ENCODE measurements at places on chromosomes 4 and X. TPM values are rescaled to one million over a fixed set of nuclear protein-coding genes. Genes with fewer than 3 reads are reported as not detected.
A peak's percentile ranks its signal among the peaks of the same experiment; 100 is the strongest.

GRCh38 chr4:167890226-167890625, 202.1 kb upstream of the ANXA10 start:
- DNase-seq = no peak
- no peak overlapping the region for H3K27ac ChIP-seq
- no peaks in the 10 kb centered on the region for H3K4me1 ChIP-seq
- no peaks in the 10 kb centered on the region for H3K36me3 ChIP-seq

DNA sequence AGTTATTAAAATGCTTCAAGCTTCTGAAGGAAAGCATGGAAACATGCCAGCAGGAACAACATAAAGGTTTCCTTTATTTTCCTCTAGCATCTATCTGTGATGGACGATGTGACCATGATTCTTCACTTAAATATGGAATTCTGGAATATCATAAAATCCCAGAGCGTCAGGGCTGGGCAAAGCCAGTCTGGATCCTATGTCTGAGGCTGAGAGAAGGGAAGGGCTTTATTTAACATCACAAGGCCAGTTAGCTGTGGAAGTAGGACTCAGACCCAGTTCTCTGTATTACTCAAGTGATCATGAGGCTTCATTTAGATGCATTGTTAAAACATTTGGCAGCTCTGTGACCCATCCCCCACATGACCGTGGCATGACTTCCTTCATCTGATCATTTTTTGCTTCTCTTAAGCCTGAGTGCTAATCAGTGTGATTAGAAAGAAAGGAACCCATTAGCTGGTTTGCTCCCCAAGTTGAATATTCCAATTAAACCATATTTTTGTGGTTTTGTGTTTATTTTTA, 40.9 kb upstream of the EOLA2 start:
- no peaks in the 10 kb centered on the region for H3K27me3 ChIP-seq
- no peaks in the 10 kb centered on the region for H3K4me1 ChIP-seq
- no peak overlapping the region for H3K4me3 ChIP-seq
- H3K27ac ChIP-seq = no peak overlapping the region
- no peaks in the 10 kb centered on the region for H3K36me3 ChIP-seq

The SHROOM4 gene
- 0.92 TPM for total RNA-seq

GRCh38 chr4:13007802-13008470, 476.2 kb downstream of the RAB28 start:
- no peaks in the 10 kb centered on the region for H3K4me1 ChIP-seq
- no peaks in the 10 kb centered on the region for H3K27me3 ChIP-seq
- H3K4me3 ChIP-seq = no peak overlapping the region
- no peaks in the 10 kb centered on the region for H3K36me3 ChIP-seq
- H3K27ac ChIP-seq = no peak overlapping the region

DNA sequence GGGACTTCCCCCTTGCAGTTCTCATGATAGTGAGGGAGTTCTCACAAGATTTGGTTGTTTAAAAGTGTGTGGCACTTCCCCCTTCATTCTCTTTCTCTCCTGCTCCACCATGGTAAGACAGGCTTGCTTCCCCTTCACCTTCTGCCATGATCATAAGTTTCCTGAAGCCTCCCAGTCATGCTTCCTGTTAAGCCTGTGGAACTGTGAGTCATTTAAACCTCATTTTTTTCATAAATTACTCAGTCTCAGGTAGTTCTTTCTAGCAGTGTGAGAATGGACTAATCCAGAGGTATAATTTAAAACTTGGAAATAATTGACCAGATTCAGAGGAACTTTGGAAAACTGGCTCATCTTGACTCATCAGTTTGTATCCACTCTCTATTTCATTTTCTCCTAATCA, 129.0 kb downstream of the TMEM47 start:
- no peak overlapping the region for H3K27ac ChIP-seq
- H3K4me1 ChIP-seq = no peaks in the 10 kb centered on the region
- H3K27me3 ChIP-seq = no peaks in the 10 kb centered on the region
- no peak overlapping the region for H3K4me3 ChIP-seq

DNA sequence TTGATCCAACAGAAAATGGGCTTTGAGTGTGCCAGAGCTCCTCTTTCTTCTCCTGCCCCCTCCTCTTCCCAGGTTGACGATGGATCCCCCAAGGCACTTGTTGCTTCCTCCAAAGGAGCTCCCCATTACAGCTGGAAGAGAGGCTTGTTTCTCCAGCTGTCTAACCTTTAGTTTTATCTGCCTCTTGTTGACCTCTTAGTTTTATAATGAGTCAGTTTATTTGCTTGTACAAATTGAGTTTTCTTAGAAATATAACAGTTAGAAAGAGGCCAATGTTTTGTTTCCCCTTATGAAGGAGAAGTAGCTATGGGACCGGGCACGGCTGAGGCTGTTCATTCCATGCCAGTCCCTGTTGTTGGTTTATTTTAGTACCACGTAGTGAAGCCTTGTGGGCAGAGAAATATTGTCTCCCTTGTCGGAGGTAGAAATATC, 158.2 kb downstream of the SPRY1 start:
- peak overlapping the region; percentile 94 for H3K27ac ChIP-seq
- DNase-seq = no peak
- peaks cover 26% of the 10 kb centered on the region for H3K4me1 ChIP-seq
- H3K36me3 ChIP-seq = no peaks in the 10 kb centered on the region

DNA sequence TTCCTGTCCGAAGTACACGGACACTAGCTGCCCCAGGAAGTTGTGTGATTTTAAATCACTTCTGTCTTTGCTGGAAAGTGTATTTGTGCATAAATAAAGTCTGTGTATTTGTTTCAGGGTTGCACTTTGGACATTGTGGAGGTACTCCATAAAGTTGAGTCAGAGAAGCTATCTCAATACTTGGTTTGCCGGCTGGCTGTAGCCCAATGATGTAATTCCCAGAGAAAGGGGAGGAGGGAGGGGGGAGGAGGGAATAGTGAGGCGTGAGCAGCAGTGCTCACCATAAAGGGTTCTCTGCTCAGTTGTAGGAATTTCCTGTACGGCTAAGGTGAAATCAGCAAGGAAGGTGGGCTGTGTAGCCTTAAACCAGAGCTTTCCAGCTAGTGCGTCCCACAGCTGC, 7.5 kb downstream of the APEX2 start:
- H3K4me1 ChIP-seq = no peaks in the 10 kb centered on the region
- no peaks in the 10 kb centered on the region for H3K36me3 ChIP-seq
- no peak overlapping the region for H3K4me3 ChIP-seq
- DNase-seq = no peak
- H3K27me3 ChIP-seq = no peaks in the 10 kb centered on the region

The ACOX3 gene
- total RNA-seq = 16.1 TPM

- no peaks in the 10 kb centered on the region for H3K36me3 ChIP-seq
- no peaks in the 10 kb centered on the region for H3K27me3 ChIP-seq
- H3K27ac ChIP-seq = no peak overlapping the region
- no peak overlapping the region for H3K4me3 ChIP-seq
- DNase-seq = no peak
- H3K4me1 ChIP-seq = peaks cover 4% of the 10 kb centered on the region
Observed at GRCh38 chr4:144565527-144566195, 80.3 kb upstream of the HHIP start.

The ARMCX5 gene
- total RNA-seq = 6.1 TPM

DNA sequence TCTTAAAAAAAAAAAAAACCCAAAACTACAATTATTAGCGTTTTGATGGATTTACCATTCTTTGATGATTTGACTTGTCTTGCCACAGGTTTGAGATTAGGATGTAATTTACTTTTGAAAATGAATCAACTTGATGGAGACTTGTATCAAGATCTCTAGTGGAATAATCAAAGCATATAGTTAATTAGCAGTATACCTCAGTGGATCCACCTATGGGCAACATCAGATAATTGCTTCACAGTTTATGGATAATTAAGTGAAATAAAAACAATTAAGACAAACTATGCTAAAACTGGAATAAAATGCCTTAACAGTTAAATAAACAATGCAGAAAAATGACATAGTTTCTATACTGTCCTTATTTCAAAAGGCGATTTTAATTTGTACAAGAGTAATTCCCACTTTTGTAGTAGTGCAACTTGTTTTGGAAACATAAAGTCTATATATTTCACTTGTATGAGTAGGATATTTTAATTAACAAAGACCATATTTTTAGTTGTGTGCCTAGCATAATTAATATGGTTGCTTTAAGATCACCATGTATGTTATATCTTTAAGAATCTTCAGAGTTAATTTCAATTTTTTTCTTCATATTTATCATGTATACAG, 4.2 kb downstream of the CPEB2 start:
- H3K27me3 ChIP-seq = no peaks in the 10 kb centered on the region
- peak overlapping the region; percentile 77 for H3K4me3 ChIP-seq
- H3K27ac ChIP-seq = no peak overlapping the region
- H3K4me1 ChIP-seq = peaks cover 9% of the 10 kb centered on the region
- DNase-seq = no peak

DNA sequence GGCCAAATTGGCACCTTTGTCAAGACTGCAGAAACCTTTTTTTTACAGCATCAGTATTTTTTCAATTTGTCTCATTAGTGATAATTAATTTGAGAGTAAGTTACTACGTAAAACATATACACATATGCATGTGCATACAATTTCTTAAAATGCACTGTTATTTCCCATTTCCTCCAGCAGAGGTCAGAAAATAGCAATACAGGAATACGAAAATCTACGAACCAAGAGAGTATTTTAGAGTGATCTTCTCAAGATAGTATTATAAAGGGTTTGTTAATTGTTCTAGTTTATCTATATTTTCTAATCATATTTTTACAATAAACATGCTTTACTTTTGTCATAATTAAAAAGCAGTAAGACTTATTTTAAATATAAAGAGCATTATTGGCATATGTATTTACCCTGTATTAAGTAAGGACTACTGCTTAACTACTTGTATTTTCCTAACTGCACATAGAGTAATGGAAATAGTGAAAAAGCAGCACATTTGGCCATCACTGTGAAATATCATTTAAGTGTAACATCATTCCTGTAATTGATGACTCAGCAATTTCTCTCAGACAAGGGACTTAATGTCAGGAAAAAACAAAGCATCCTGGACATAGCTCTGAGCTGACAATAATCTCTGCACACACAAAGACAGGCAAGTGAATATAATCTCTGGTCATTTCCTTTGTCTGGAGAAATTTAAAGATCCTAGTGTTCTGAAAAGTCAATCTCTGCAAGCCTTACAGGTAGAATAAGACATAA, 45.6 kb downstream of the MAOB start:
- no peaks in the 10 kb centered on the region for H3K4me1 ChIP-seq
- H3K27me3 ChIP-seq = peaks cover 4% of the 10 kb centered on the region
- no peak overlapping the region for H3K27ac ChIP-seq
- H3K4me3 ChIP-seq = no peak overlapping the region
- no peaks in the 10 kb centered on the region for H3K36me3 ChIP-seq

The TEC gene
- 1.2 TPM for total RNA-seq

The MBNL3 gene
- total RNA-seq = 15.7 TPM

The PF4V1 gene
- not detected for total RNA-seq

The SLC10A4 gene
- not detected for total RNA-seq

DNA sequence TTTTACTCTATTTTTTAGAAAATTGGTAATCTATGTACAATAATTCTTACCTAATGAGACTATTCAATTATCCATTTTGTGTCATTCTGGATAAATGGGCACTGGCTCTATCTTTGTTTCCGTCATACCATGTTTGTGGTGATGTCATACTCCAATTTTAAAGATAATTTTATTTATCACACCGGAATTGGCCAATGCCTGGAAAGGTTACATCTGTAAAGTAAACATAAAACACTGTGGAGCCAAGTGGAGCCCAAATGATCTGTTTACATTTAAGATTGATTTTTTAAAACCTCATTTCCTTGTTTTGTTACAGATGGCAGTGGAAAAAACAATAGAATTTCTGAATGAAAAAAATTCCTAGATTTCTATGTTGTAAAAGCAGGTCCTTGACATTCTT, 120.2 kb upstream of the GPRIN3 start:
- H3K27ac ChIP-seq = no peak overlapping the region
- H3K27me3 ChIP-seq = no peaks in the 10 kb centered on the region
- H3K4me1 ChIP-seq = peaks cover 5% of the 10 kb centered on the region
- peak; percentile 25 for DNase-seq
- H3K36me3 ChIP-seq = no peaks in the 10 kb centered on the region

GRCh38 chrX:47644557-47645091, 5.7 kb downstream of the ELK1 start:
- H3K4me3 ChIP-seq = no peak overlapping the region
- no peaks in the 10 kb centered on the region for H3K4me1 ChIP-seq
- no peak overlapping the region for H3K27ac ChIP-seq
- H3K36me3 ChIP-seq = no peaks in the 10 kb centered on the region
- DNase-seq = no peak

- H3K27me3 ChIP-seq = no peaks in the 10 kb centered on the region
- H3K4me3 ChIP-seq = peak overlapping the region; percentile 58
- H3K27ac ChIP-seq = peak overlapping the region; percentile 86
- H3K36me3 ChIP-seq = no peaks in the 10 kb centered on the region
- no peak for DNase-seq
Observed at GRCh38 chr4:151408380-151408629, 671 bp upstream of the FHIP1A start.

DNA sequence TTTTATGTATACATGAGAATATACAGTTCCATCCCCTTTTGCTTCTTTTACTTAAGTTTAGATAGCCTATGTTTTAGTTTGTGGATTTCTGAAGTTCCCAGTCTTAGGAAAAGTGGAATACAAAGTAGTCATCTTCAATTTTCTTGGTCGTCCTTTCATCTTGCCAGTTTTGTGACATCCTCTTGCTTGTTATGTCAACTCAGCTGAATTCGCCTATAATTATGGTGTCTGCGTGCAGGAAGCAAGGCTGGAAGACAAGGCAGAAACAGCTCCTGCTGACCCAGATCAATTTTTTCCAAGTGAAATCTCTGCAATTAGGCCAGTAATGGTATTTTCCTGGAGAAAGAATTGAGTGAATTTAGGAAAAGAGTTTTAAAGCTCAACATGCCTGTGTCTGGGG, 28.1 kb upstream of the NYX start:
- DNase-seq = no peak
- H3K36me3 ChIP-seq = no peaks in the 10 kb centered on the region
- H3K4me3 ChIP-seq = no peak overlapping the region
- no peaks in the 10 kb centered on the region for H3K27me3 ChIP-seq

The APOO gene
- 11.5 TPM for total RNA-seq

The C4orf50 gene
- total RNA-seq = 0.09 TPM

- no peaks in the 10 kb centered on the region for H3K27me3 ChIP-seq
- no peak overlapping the region for H3K4me3 ChIP-seq
- H3K4me1 ChIP-seq = no peaks in the 10 kb centered on the region
- no peaks in the 10 kb centered on the region for H3K36me3 ChIP-seq
- no peak for DNase-seq
Observed at GRCh38 chr4:170003071-170004070, 22.8 kb downstream of the MFAP3L start.

DNA sequence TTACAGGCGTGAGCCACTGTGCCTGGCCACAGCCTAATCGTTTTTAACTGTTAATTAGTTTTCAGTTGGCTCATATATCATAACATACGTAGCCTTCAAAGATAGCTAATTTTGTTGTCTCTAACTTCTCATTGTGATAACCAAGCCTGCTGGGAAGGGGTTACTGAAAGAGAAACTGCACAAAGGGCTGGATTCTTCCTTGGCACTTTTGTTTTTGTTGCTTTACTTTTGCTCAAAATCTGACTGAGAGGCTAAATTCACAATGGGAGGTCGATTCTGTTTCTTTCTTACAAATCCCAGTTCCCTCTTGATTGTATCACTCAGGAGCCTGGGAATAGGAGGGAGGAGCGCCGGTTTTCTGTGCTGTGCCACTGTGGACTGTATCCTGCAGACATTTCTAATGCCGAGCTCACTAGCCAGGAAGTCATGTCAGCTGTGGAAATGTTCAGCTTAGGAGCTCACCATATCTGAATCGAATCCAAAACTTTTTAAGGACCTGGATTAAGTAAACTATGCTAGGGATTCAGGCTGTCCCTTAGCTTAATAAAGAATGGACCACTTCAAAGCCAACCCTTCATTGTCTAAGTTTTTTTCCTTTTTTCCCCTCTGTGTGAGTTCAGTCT, 120.5 kb upstream of the FAT1 start:
- H3K4me3 ChIP-seq = peak overlapping the region; percentile 18
- peaks cover 8% of the 10 kb centered on the region for H3K4me1 ChIP-seq
- no peaks in the 10 kb centered on the region for H3K36me3 ChIP-seq
- H3K27ac ChIP-seq = peak overlapping the region; percentile 64
- peak; percentile 9 for DNase-seq
